ENCODE measurements at places on chromosomes 3 and 15.

GRCh38 chr3:59508273-59508672, 458.4 kb upstream of the CFAP20DC start:
- DNase-seq = no peak

- no peak for DNase-seq
Measured at GRCh38 chr3:114899186-114899931, 247.7 kb downstream of the ZBTB20 start.

DNA sequence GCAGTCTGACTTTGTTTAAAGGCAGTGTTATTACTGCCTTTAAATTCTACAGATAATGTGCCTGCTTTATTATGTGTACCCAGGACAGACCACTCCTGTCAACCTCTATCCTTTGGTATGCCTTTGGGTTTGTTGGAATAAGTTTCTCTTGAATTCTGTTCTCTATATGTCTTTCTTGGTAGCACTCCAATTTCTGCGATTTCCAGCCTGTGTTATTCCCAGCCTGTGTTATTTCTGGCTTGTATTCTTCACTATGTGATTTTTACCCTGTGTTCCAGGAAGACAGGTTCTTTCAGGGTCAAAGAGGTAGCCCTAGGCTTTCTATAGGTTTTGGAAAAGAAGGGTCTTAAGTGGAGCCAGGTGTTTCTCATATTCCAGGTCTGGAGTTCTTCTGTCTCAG, 407.4 kb upstream of the AZI2 start:
- DNase-seq = no peak

GRCh38 chr15:62841891-62842559, 200.5 kb upstream of the TPM1 start:
- no peak for DNase-seq

DNA sequence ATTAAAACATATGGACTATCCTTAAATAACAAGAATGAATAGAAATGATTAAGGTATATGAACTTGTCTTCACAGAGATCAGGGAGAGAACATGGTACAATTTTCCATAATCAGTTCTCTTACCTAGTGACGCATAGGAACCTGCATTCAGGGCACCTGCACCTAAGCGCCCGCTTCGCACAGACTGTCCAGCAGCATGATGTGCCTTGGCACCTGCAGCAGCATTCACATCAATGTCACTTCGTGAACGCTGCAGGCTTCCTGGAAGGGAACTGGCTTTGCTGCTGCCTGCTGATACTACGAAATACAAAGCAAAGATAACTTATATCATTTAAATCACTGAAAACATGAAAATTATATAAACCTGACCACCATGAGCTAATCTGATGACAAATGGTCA, 115.2 kb downstream of the CLASP2 start:
- DNase-seq = no peak

DNA sequence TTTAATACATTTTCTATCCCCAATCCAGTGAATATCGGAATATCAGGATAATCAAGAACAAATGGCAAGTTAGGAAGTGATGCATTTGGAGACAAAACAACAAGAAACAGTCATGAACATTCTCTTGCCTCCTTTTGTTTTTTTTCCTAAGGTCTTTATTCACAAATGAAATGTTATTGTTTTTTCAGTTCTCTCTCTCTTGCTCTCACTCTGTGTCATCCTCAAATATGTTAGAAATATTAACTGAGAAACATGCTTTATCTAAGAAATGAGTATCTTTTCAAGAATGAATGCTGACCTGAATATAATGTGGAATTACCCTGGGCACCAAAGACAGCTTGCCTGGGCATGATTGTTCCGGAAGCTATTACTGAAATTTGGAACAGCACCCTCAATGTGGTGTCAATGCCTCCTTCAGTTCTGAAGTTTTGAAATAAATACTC, 51.3 kb downstream of the RBMS3 start:
- no peak for DNase-seq

- DNase-seq = no peak
Measured at GRCh38 chr3:67808906-67809305, 154.5 kb upstream of the SUCLG2 start.

DNA sequence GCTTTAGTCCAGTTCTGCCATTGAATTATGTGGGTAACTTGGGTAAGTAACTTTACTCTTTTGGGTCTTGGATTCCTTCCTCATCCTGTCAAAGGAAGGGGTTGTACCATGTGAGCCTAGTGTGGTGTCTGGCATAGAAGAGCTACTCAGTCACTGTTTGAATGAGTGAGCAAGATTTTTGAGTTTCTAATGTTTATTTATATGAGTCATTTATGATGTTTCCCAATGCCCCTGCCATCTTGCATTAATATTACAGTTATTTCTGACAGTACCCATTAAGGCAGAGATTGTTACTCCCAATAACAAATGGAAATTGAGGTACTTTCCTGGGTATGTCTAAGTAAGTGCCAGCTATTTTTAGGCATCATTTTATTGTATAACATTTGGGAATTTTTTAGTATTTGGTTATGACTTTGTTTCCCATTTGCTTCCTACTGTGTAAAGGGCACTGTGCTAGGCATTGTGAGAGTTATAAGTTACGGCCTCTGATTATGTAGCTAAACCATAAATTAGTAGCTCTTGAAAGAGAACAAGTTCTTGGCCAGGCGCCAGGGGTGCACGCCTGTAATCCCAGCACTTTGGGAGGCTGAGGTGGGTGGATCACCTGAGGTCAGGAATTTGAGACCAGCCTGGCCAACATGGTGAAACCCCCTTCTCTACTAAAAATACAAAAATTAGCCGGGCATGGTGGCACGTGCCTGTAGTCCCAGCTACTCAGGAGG, 23.5 kb downstream of the NR1D2 start:
- DNase-seq = no peak

DNA sequence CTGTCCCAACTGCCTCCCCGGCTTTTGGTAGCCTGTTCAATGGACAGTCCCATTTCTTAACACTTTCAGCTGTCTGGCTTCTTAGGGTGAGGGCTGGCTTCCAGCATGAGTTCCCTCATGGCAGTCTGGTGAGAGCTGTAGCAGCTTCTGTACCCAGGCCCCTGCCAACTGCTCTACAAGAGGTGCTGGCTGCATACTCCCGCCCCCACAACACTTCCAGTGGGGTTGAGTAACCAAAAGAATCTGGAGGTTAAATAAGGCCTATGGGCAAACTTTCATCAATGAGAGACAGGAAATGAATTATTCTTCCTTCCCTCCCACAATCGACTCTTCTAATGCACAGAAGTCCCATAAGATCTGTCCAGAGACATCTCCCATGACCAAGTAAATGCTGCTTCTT, 145.0 kb downstream of the NEK10 start:
- DNase-seq = no peak

DNA sequence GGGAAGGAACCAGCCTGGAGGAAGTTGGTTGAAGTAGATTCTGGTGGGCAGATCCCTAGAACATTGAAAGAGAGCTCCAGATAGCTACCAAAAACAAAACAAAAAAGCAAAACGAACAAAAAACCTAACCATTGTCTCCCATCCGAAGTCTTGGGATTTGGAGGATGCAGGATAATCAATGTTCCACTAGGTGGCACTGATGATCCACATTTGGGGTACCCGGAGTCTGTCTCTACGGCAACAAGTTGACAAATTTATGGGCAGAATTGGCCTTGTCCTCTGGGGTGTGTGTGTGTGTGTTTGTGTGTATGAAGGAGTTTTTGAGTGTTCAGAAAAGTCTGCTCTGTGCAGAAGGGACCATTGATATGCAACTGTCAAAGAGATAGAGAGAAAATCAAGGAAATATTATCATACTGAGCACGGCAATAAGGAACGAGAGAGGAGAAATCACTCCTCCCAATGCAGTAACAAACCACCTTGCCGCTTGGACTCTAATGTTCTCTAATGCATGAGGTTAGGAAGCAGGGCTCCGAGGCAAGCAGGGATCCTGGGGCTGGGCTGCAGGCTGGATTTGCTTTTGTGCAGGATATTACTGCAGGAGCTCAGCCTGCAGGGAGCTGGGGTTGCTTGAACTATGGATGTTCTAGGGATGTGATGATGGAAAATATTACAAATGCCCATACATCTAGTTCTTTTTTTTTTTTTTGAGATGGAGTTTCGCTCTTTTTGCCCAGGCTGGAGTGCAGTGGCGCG, 59.8 kb upstream of the KLHL25 start:
- no peak for DNase-seq

DNA sequence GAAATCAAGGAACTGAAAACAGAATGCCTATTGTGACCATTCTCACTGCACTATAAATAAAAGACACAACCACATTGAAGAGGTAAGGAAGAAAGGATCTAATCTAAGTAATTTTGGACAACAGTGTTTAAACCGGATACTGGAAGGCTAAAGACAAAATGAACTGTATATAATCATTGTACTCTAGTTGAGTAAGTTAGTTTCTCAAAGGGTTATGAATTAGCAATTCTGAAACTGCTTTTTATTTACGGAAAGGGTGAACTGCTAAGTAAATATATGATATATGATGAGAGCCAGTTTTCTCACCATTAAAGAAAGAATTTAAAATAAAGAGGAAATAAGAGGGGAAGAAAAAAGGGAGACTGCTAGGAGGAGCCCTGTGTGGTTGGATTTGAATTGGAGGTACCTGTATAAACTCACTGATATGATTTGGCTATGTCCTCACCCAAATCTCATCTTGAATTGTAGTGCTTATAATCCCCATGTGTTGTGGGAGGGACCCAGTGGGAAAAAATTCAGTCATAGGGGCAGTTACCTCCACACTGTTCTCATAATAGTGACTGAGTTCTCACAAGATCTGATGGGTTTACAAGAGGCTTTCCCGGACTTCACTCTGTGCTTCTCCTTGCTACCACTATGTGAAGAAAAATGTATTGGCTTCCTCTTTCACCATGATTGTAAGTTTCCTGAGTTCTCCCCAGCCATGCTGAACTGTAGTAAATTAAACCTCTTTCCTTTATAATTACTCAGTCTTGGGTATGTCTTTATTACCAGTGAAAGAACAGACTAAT, 607.7 kb downstream of the PYDC2 start:
- DNase-seq = no peak

DNA sequence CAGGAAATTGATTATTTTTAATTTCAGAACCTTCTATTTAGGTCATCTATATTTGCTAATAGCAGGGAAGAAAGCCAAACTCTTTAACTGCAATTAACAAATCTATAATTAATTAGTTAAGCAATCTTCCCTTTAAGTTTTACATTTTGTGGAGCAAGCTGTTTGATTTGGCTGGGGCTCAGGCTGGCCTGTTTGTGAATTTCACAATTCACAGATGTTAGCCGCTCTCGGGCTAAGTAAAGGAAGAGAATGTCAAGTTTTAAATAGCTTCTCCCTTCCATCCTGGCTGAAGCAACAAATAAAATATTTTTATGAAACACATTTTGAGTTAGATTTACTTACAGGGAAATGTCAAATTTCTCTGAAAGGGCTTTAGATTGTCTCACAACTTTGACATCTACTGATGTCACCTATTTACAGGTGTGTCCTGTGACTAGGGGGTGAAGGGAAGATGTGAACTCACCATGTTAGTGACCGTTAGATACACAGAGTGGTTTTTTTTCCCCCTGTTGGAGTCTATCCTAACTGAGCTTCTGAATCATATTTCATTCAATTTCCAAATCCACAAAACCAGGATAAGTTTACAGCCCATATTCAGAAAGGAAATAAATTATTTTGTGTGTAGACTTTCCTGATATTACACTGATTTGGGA, 1.3 kb upstream of the TP63 start:
- DNase-seq = no peak

DNA sequence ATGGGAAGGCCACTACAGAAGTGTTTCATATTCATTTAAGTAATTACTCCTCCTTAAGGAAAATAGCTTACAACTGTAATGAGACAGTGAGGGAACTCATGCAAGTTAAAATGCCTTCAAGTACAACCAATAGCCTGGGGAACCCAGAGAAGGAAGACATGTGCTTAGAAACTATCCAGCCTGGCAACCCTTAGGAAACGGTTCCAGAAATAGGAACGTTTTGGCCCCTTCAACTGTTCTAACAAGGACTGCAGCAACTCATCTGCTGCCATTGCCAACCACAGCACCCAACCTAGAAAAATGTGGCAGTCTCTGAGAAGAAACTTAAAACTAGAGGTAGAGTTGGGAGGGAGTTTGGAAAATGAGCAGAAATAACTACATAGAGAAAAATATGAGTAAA, 147.5 kb upstream of the STRIT1 start:
- DNase-seq = no peak

- DNase-seq = no peak
Measured at GRCh38 chr15:39429898-39430357, 151.0 kb upstream of the THBS1 start.

DNA sequence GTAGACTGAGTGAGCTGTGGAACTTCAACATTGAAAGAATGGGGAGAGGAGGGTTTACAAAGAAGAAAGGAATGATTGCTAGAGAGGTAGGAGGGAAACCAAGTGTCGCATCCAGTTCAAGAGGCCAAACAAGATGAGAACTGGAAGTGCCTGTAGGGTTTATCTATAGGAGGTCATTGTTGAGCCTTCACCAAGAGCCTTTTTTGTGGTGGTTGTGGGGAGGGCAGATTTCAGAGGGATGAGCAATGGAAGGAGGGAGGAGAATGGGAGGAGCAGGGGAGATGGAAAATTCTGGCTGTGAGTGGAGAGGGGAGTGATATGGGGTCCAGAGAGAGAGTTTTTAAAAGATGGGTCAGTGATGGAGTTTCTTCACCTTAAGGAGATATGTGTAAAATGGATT, 8.5 kb downstream of the PDIA5 start:
- DNase-seq = no peak

- DNase-seq = no peak
Measured at GRCh38 chr3:46918634-46919033, 41.1 kb downstream of the PTH1R start.

DNA sequence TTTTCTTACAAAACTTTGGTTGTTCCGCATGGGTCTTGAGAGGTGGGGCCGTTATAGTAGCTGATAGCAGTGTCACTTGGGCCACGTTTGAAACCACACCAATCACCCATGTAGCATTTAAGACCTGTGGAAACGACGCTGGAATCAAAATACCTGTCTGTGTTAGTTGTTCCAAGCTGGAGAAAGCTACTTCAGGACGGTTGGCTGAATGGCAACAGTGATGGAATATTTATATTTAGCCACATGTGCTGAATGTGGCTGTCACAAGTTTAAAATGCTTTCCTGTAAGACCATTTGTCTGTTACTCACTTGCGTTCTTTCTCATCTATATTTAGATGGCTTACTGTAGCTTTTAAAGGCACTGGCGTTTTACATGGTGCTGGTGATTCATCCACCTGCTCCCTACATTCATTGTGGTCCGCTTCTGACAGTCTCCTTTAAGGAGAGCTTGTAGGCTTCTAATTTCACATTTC, 1.4 kb downstream of the DNAJA4 start:
- DNase-seq = no peak

DNA sequence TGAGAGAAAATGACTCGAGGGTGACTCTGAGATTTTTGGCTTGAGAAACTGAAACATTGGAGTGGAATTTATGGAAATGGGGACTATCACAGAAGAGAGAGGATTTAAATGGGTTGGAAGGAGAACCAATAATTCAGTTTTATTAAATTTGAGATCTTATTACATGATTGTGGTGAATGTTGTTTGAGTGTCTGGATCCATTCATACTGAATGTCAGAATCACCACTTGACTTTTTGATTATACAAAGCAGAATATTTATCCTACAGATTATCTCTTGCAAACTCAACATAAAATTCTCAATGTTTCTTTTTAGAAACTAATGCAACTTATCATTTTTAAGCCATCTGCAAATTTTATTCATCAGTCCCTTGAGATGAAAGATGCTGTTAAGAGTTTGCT, 332.8 kb downstream of the CNTN3 start:
- DNase-seq = no peak

GRCh38 chr3:186627852-186628414, 12.3 kb upstream of the FETUB start:
- no peak for DNase-seq

GRCh38 chr3:29281344-29282241, 722 bp downstream of the RBMS3 start:
- DNase-seq = no peak

- DNase-seq = no peak
Measured at GRCh38 chr3:115588201-115589115, 34.9 kb upstream of the GAP43 start.

Data from stimulated activated CD4-positive, alpha-beta T cell treated with anti-CD3 and anti-CD28 coated beads, Interleukin-1b, Interleukin-23, amount 100 ng/mL, for 1 hour (primary cell).